ENCODE measurements at places on chromosomes 4 and X.

- peak; percentile 92 for DNase-seq
Measured at GRCh38 chr4:52659001-52659721, at the start of gene USP46. Gene USP46 (minus strand): TSS chr4:52659301. CDS start chr4:52659150, 151 bp downstream.

DNA sequence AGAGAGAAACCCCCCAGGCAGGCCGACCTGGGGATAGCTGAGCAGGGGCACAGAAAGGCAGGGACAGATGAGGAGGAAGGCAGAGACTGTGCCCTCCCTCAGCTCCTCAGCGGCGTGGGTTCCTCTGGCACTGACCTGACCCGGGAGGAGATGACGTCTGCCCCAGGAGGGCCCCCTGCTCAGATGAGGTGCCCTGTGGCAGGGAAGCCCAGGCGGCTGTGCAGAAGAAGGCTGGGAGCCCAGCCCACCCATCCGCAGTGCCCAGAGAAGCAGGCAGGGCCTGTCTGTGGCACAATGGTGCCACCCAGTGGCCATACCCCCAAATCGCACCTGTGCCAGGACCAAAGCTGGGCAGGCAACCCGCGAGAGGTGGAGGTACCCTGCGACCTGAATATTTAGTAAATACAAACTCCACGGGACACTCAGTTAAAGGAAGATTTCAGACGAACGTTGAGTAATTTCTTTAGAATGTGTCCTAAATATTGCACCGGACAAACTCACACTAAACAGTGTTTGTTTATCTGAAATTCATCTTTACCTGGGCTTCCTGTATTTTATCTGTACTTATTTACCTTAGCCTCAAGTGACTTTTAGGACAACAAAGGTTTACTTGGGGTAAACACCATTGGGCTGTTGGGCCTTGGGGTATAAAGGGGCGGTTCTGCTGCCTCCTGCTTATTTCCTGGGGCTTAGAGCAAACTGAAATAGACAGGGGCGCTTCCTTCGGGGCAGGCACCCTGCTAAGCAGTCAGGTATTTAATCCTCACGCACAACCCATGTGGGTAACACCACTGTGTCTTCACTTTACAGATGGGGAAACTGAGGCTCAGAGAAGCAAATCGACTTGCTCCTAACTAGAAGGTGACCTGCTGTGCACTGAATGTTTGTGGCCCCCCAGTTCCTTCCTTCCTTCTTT is 46.5 kb upstream of the HMX1 start:
- DNase-seq: peak; percentile 81

DNA sequence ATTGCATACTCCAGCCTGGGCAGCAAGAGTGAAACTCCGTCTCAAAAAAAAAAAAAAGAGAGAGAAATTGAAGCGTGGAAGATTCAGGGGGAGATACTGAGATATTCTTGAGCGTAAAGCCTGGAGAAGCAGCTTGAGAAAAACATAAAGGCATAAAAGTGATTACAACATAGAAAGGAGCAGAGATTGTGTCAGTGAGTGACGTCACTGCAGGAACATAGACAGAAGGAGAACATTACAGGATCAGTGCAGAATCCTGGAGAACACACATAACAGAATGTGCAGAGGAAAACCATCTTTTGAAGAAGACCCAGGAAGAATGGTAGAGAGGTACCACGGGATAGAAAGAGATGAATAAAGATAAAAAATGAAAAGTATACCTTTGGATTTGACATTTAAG is 147.0 kb downstream of the APBB2 start:
- no peak for DNase-seq

DNA sequence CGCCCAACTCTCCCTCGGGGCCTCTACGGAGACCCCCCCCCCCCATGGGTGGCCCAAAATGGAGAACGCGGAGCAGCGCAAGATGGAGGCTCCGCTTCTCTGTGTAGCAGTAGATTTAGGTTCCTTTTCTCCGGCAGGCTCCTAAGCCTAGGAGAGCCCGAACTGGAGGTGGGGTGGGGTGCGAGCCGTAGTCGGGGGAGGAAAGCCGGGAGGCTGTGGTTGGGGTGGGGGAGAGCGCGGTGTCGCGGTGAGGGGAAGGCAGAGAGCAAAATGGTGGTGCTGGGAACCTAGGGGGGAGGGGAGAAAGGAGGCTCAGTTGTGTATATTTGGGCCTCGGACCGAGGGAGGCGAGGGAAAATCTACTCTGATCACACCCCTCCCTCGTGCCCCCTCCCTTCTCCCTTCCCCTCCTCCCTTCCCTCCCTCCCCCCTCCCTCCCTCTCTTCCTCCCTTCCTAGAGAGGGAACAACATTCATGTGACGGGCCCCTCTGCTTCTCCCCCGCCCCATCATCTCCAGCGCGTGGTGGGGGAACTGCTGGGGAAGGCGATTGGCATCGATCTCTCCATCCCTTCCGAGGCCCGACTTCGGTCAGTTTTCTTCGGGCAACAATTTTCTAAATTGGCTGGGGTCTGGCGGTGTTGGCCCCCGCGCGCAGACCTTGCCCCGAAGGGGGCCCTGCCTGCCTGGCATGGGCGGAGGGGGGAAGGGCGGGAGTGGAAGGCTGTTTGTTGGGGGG is at the start of gene STAG2:
STAG2 (plus strand) TSS at position 439 of the 738 bp plus-strand sequence. CDS start 60,922 bp downstream, outside the sequence.
- peak; percentile 42 for DNase-seq

- no peak for DNase-seq
Measured at GRCh38 chrX:53188763-53189162, 36.2 kb downstream of the KDM5C start.

DNA sequence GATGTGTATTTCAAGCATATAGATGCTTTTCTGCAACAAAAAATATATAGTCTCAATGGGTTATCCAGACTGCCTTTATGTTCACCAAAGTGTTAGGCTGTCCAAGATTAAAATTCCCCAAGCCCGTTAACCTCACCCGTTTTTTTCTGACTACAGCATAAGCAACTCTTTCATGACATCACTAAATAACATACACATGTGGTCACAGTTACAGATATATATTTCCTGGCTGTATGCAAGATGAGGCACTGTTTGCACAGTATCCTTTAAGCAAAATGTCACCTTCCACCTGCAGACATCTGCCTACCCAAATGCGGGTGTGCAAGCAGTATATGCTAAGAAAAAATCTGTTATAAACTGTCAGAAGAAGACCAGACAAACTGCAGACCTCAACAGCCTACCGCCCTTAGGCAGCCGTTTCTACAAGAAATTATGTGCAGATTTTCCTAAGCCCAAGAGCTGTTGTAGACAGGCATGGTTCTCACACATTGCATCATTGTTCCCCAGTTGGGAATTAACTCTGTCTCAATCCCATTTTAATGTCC is 183.1 kb upstream of the MXRA5 start:
- no peak for DNase-seq

DNA sequence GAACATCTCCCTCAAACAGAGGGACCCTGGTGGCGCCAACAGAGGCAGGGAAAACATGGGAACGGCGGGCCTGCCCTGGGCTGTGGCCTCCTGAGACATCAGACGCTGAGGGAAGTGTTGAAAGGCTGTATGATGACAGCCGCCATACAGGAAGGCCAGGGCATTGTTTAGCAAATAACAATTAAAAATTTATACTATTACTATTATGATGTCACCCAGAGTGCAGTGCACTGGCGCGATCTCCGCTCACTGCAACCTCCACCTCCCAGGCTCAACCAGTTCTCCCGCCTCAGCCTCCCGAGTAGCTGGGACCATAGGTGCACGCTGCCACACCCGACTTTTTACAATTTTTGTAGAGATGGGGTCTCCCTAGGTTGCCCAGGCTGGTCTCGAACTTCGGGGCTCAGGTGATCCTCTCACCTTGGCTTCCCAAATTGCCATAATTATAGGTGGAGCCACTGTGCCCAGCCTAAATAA is 54.6 kb downstream of the CPZ start:
- no peak for DNase-seq

- DNase-seq: no peak
Measured at GRCh38 chr4:163113921-163114713, 52.6 kb downstream of the NAF1 start.

All from GM10248 (cell line).